ENCODE measurements at places on chromosomes 16 and 17.

GRCh38 chr17:8142887-8143580, 9.2 kb downstream of the PER1 start:
- no peaks in the 10 kb centered on the region for H3K4me1 ChIP-seq
- no peak overlapping the region for H3K27ac ChIP-seq
- H3K4me3 ChIP-seq: no peak overlapping the region
- H3K27me3 ChIP-seq: no peaks in the 10 kb centered on the region
- DNase-seq: no peak

GRCh38 chr17:29615048-29615385, 7.7 kb downstream of the CORO6 start:
- peaks cover 5% of the 10 kb centered on the region for H3K4me1 ChIP-seq
- H3K4me3 ChIP-seq: peak overlapping the region; percentile 7
- H3K36me3 ChIP-seq: no peaks in the 10 kb centered on the region
- H3K27ac ChIP-seq: no peak overlapping the region
- no peak for DNase-seq

DNA sequence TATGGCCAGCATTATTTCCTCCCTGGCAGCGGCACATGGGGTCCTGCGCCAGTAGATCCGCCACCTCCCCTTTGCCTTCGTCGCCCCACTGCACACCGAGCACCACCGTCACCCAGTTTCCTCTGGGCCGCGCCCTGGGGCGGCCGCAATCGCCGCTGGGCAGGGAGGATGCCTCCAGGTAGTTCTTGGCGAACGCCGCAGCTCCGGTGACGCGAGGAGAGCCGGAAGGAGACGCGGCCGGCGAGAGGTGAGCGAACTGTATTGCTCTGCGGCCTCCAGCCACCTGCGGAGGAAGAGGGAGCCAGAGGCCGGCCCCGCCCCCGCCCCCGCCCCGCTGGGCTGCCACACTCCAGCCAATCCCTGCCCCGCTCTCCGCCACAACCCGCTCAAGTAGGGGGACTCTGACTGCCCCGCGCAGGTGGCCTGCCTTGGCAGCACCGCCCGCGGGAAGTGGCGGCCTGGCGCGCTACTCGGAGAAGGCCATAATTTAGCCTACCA, 11.8 kb upstream of the SLFN13 start:
- H3K27ac ChIP-seq: no peak overlapping the region
- H3K4me3 ChIP-seq: peak overlapping the region; percentile 51
- peaks cover 10% of the 10 kb centered on the region for H3K4me1 ChIP-seq
- peaks cover 29% of the 10 kb centered on the region for H3K27me3 ChIP-seq

- DNase-seq: no peak
- no peak overlapping the region for H3K27ac ChIP-seq
- H3K27me3 ChIP-seq: no peaks in the 10 kb centered on the region
- H3K36me3 ChIP-seq: peaks cover 1% of the 10 kb centered on the region
- peaks cover 9% of the 10 kb centered on the region for H3K4me1 ChIP-seq
- H3K4me3 ChIP-seq: no peak overlapping the region
Observed at GRCh38 chr16:27245276-27246172, 23.0 kb downstream of the NSMCE1 start.
